Activated CD4-positive, alpha-beta T cell treated with anti-CD3 and anti-CD28 coated beads, Interleukin-2, Interleukin-6, amounts not matched to agents 100 ng/mL and 50 ng/mL, durations not matched to agents 16 hours and 8 hours (primary cell): ENCODE measurements at places on chromosomes 3 and 15.

GRCh38 chr15:33055962-33056361, 138.6 kb downstream of the FMN1 start:
- DNase-seq: no peak

DNA sequence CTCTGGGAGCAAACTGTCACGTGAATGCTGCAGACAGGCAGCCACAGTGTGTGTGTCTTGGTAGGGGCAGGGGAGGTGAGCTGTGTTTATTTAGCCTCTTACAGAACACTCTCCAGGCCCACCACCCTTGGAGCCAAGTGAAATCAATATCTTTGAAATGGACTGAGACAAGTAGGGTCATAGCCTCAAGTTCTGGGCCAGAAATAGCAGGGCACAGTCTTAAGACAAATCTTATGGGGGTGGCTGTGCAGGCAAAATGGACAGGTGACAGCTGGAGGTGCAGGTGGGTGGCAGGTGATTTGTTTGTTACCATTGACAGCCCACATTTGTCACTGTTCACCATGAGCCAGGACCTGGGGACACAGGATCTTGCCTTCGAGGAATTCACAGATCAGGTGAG, 93.6 kb upstream of the NMNAT3 start:
- DNase-seq: no peak

DNA sequence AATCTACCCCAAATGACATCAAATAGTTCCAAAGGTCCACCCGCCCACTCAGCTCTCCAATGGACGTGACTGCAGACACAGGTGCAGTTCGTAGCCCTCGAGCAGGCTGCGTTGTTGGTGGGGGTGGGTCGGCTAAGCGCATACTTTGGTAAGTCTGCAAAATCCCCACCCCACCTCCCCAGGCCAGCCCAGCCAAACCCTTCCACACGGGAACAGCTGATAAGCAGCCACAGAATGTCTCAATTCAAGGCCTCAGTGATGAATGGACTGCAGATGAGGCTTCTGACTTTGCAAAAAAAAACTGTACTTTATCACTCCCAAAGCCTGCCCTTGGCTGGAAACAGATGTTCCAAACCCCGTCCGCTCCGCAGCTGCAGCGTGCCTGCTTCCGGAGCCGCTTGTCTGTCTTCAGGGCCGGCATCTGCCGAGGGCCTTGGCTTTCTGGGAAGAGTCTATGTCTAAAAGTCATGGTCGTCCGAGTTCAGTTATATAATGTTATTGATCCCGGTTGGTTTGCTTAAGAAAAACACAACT, 38.2 kb downstream of the PCSK6 start:
- DNase-seq: no peak

GRCh38 chr3:138186221-138186620, 880 bp upstream of the ARMC8 start:
- no peak for DNase-seq

DNA sequence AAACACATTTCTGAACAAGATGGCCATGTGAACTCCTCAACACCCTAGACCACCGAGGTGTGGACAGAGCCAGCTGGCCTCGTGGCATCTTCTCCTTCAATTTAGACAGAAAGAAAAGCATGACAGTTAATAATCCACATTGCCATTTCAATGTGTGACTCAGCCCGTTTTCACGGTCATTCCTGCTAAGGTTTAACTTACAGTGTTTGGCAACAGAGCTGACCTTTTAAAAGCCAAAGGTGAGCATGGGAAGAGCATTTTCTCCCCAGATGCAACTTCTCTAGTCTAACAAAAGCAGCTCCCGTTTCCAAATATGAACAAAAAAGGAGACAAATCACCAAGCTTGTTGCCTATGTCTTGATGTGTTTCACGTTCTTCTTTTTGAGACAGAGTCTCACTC, 417.6 kb upstream of the WNT5A start:
- no peak for DNase-seq

DNA sequence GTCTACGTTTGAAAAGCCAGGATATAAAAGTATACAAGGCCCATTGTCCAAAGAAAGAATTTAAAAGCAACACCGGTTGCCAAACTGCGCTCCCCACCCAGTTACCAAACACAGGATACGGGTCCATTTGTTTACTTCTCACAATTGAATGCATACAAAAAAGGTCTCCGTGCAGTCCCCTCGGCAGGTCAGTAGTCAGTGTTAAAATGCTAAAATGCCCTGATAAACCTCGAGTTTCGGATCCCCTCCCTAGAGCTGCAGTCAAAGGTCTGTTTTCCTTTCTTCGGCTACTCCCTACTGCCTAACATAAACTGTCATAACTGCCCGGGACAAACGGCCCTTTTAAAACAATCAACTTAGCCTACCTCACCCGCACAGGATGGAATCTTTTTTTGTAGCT, 534.6 kb downstream of the FOXP1 start:
- DNase-seq: no peak

DNA sequence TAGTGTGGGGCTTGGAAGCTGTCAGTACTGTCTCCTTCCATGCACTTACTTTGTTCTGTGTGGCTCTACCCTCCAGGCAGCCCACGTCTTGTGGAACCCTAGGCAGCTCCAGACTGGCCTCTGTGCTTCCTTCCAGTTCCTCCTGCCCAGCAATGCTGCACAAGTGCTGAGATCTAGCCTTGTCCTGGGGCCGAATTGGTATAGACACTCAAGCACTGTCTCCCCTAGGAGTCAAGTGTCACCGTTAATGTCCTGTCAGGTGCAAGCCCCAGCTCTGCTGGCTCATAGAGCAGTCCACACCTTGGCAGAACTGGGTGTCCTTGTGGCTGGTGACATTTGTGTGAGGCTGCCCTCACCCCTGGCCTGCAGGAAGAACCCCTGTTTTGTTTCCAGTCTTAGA, 130.1 kb downstream of the EEFSEC start:
- no peak for DNase-seq

DNA sequence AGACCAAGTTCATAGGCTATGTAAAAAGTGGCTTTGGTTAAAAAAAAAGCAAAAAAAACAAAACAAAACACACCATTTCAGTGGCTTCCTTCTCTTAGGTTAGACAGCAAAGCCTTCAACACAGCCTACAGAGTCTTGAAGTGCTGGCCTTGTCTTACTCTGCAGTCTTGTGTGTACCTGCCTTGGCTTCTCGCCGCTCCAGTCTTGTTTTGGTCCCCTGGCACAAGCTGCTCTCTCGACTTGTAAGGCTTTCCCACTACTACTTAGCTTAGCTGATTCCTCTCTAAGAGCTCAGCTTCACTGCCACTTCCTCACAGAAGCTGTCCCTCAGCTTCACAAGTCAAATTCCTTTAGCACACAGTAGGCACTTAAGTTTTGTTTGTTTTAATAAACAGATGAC, 63.0 kb downstream of the ST3GAL6 start:
- DNase-seq: no peak

DNA sequence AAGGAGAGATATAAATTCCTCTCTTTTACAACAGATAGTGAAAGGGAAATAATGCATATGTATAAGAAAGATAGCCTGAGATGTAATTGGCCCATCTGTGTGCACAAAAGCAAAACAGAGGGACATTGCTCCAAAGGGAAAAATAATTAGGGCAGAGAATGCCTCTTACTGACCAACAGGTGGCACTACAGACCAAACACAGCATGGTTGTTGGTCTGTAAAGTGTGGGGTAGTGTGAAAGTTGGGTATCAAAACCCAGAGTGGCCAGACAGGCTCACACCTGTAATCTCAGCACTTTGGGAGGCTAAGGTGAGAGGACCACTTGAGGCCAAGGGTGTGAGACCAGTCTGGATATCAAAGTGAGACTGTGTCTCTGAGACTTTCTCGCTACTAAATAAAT, 4.5 kb upstream of the TLNRD1 start:
- DNase-seq: peak; percentile 54

GRCh38 chr3:169133178-169134161, 530.0 kb downstream of the MECOM start:
- DNase-seq: no peak

DNA sequence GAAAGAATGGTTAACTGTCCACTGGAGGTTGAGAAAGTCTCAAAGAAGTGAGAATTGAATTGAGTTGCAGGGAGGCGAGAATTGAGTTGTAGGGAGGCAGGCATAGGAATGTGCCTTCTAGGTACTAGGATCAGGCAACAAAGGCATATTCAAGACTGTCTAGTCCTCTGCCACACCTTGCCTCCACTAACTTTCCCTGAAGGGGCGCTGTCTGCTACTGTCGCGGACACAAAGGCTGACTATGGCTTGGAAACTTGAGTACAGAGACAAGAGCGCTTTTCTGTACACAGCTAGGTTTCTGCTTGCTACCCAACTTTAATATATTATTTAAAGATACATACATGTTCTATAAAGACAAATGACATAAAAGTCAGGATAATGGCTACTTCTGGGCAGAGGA, 10.4 kb upstream of the FBXL22 start:
- no peak for DNase-seq

- no peak for DNase-seq
Observed at GRCh38 chr3:154616298-154616697, 186.3 kb upstream of the GPR149 start.

DNA sequence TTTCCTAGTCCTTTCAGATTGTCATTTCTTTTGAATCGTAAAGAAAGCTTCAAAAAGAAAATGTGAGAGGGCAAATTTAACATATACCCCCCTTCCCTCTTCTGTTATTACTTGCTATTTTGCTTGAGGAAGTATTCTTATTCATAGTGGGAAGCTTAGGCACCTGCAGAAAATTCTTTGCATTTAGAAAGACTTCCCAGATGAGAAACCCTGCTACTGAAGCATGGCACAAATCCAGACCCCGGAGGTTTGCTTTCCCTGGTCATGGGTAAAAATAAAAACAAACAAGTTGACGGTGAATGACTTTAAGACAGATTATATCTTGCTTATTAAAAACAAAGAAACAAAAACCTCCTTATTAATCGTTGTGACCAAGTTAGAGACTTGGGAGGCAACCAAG, 93.9 kb downstream of the IL5RA start:
- DNase-seq: no peak

- DNase-seq: no peak
Observed at GRCh38 chr3:129834580-129834979, 58.9 kb downstream of the TMCC1 start.
